ENCODE measurements at places on chromosomes 7 and 10.

DNA sequence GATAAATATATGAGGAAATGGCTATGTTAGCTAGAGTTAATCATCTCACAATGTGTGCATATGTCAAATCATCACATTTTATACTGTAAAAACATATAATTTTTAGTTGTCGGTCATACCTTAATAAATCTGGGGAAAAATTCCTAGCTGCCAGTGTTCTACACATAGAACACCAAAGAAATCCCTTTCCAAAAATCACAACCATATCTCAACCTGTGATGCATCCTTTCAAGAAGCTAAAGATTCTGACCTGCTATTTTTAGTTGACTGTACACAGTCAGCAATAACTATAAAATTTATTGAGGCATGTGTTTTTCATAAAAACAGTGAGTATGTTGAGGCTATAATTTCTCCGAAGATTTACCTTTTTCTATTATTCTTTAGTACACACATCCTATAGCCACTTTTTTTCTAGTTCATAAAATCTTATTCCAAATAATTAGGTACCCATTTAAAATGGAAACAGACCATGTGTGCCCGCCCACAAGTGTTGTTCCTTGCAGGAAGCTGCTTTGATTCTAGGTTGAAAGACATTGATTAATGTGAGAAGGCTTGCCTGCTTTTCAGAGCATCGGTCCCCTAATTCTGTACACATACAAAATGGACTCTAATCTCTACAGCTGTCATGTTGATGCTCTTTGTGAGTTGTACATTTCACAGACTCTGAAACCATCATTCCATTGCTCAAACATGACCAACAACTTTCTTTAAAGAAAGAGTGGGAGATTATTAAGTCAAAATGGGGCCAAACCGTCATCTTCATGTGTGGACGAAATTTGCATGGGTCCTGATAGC, 117.5 kb upstream of the LRRN3 start:
- no peak for DNase-seq

DNA sequence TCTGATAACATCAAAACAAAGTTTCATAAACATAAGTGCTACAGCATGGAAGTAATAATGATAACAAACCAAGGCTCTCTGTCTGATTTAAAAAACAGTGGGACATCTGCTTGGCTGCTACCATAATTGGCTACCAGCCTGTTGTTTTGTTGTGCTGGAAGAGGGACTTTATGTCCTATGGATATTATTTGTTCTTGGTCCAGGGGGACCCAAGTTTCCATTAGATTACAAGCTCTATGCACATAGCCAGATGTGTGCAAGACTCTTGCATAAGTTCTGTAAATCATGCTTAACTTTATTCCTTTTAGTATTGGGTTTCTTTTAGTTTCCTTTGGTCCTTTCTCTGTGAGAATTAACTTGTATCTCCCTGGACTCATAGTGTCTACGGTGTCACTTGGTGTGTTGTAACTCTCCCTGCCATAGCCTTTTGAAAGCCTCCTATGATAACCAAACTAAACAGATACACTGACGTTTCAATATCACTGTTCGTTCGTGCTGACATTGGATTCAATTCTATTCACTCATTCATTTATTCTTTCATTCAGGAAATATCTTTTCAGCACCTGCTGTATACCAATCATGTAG, 41.4 kb upstream of the CD36 start:
- no peak for DNase-seq

DNA sequence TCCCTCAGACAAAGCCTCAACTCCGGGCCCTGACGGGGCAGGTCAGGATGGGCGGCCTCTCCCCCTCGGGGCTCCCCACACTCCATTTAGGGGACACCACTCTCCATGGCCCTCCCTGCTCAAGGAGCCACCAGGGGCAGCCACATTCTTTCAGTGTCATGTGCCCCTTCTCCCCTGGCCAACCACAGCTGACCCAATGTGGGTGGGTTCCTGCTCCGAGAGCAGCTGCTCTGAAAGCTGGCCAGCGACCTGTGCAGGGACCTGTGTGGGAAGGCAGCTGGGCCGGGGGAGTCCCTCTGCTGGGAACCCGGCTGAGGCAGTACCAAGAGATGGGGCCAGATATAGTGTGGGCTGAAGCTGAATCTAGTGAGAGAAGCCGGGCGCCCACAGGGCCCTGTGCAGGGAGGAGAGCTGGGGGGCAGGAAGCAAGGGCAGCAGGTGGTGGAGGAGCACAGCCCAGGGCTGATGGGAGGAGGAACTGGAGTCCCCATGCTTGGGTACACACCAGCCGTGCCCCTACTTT, 40.6 kb upstream of the NPFFR1 start:
- DNase-seq = no peak

DNA sequence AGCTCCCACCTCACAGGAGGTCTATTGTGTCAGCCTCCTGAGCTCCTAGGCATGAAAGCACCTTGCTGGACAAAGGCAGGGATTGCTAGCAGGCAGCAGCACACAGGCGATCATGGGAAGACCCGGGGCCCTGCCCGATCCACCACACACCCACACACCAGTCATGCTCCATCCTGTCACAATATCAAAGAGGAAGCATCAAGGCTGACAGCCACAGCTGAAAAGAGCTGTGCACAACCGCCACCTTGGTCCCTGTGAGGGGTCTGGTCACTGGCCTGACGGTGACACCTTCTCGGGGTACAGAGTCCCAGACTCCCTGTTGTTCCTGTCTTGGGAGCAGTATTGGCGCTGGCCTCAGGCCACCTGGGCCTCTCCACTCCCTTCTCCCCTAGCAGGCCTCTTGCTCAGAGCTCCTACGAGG, 89.7 kb upstream of the RET start:
- no peak for DNase-seq

Data from stimulated activated CD4-positive, alpha-beta T cell treated with anti-CD3 and anti-CD28 coated beads, Interleukin-4, amount 100 ng/mL, for 1 hour (primary cell).